ENCODE measurements at places on chromosomes 3 and 15.

DNA sequence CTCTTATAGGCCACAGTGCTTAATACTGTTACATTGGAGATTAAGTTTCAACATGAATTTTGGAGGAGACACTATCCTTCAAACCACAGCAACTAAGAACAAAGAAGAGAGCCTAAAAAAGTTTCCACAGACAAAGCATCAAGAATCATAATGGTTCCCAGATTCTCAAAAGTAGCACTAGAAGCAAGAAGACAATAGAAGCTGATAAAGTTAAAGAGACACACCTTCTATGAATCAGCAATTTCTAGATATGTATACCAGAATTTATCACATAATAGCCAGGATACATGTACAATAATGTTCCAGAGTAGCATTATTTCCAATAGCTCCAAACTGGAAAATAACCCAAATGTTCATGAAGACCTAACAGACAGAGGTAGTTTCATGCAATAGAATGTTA, 12.2 kb downstream of the NKIRAS1 start:
- DNase-seq: no peak

DNA sequence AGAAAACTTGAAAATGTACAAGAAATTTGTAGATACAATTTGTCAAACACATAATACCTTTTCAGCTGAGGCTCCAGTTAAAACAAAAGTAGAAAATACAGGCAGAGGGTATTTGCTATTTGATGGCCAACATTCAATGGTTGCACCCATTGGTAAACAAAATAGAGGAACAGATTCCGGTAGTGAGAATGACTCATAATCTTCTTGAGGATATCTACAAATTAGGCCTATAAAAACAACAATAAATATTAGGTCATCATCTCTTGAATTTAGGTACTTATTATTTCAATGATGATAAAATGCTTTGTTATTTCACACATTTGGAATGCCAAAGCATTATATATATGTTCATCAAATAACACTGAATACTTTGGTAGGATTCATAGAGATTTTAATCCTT, 53.4 kb downstream of the DENND4A start:
- no peak for DNase-seq

DNA sequence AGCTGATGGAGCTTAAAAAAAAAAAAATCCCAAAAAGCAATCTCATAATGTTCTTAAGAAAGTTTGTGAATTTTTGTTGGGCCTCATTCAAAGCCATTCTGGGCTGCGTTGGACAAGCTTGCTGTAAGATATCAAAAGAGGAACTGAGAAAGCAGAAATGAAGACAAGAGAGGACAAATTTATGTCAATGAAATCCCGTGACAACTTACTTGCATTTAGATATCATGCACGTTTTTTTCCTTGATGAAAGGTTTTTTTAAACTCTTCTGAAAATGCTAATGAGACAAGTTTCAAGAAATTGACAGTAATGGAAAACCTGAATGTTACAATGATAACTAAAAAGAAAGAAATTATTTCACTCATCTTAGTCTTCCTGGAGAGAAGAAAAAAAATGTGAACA, 662.9 kb downstream of the SQOR start:
- no peak for DNase-seq

- no peak for DNase-seq
Measured at GRCh38 chr3:158882445-158882844, 80.6 kb downstream of the MFSD1 start.

All from NCI-H2171 (cell line).